ENCODE measurements at places on chromosomes 2 and 18.
A peak's percentile ranks its signal among the peaks of the same experiment; 100 is the strongest.

- peak; percentile 51 for DNase-seq
These were observed 35.8 kb upstream of the CACNB4 start for GRCh38 chr2:152134488-152135280.

DNA sequence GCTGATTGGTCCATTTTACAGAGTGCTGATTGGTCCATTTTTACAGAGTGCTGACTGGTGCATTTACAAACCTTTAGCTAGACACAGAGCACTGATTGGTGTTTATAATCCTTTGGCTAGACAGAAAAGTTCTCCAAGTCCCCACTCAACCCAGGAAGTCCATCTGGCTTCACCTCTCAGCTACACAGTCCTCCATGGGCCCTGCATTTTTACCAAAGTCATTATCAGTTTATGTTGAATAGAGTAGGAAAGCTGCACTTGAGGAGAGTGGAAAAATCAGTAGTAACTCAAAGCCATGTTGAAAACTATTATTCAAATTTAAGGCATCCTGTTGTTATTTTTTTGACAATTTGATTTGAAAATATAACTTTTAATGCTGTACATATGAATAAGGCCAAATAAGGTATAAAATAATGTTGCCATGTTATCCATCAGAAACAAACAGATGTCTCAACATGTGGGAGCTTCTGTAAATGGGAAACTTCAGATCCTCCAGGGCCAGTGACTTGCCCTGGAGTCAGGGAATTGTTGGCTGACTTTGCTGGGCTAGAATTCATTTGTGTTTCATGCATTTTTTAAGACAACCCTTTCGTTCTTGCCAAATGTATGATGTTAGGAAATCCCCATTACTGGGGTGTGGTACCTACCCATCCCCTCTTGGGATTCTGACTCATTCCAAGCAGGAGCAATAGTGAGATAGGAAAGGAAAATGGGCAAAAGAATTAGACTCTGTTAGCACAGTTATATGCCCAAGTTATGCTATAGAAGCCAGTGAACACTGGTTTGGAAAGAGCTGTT lies 37.8 kb upstream of the CCDC195 start:
- no peak for DNase-seq

GRCh38 chr18:75455249-75456198 lies 28.0 kb upstream of the SMIM21 start:
- no peak for DNase-seq

DNA sequence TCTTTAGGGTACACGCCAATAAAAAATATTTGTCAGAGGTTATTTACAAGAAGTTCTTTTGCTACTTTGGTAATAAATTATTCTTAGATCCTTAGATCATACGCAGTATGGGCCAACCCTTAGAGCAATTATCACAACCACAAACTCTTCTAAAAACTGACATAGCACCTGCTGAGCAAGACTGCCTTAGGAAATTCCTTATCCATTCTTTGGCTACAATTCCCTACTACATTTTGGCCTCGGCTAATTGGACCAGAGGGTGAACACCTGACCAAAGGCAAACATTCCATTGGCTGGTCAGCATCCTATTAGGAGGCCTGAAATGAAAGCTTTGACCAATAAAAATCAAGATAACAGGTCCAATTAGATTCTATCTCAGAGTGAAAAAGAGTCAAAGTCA lies 147.6 kb upstream of the CCDC68 start:
- DNase-seq: no peak

- no peak for DNase-seq
These were observed 828.4 kb upstream of the CHAC2 start for GRCh38 chr2:52939250-52939649.

- DNase-seq: no peak
These were observed 686.0 kb downstream of the NRXN1 start for GRCh38 chr2:50345701-50346591.

GRCh38 chr2:72920318-72921087 lies 3.2 kb downstream of the EMX1 start:
- peak; percentile 23 for DNase-seq

DNA sequence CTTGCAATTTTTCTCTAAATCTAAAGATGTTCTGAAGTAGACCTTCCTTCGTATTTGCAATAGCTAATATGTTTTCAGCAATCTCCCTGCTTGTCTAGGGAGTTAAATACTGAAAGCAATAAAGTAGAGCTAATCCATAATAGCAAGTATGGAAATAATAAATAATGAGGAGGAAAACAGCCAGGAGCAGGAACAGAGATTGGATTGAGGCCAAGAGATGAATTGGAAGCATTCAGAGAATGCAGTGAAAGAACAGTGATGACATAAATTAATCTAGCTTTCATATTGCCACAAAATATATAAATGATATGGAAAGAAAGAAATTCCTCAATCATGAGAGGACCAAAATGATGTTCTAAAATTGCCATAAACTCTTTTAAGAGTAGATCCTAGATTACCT lies 679.7 kb downstream of the METTL4 start:
- DNase-seq: no peak

- DNase-seq: no peak
These were observed at the start of gene MFSD2B for GRCh38 chr2:24009680-24010476. Gene MFSD2B, plus strand, starts transcription at chr2:24010085. Its CDS starts 12 bp downstream, at chr2:24010097.

GRCh38 chr2:33277002-33277426 lies 199.4 kb upstream of the RASGRP3 start:
- DNase-seq: no peak

GRCh38 chr18:60911504-60911903 lies 421.7 kb upstream of the CDH20 start:
- DNase-seq: no peak

GRCh38 chr18:31655354-31655753 lies 29.0 kb downstream of the B4GALT6 start:
- no peak for DNase-seq

- no peak for DNase-seq
These were observed 8.6 kb upstream of the ZNF407 start for GRCh38 chr18:74589021-74589420.

- DNase-seq: no peak
These were observed 413.6 kb upstream of the TCF4 start for GRCh38 chr18:56001576-56001975.

DNA sequence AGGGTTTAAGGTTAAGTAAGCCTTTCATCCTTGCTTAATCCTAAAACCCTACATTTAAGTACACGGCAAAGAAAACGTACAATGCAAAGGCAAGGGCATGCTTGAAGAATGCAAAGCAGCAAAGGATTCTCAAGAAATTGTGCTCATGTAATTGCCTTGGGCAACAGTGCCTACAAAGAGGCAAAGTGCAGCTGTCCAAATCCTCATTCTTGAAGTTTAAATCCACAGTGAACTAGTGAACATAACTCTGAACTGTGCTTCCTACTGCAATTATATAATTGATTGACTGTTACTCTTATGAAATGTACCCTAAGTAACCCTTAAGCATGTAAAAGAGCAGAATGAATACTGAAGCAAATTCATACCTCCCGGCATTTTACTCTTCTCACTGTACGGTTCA lies 85.4 kb downstream of the MAP3K20 start:
- DNase-seq: no peak

DNA sequence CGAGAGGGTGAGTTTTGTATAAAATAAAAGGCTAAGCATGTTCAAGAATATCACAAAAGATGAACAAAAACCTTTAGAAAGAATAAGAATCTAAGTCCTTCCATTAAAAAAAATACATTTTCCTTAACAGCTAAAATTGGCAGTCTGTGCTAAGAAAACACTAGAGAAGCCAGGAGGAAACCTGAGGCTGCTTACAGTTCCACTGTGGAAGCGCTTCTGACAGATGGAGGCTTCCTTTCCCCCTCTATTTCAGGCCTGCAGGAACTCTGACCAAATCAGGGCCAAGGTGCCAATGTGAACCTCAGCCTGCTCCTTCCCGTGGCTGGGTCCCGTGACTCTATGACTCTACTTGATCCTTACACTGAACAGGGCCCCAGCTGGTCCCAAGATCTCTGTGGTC lies 108.1 kb upstream of the ARHGAP28 start:
- no peak for DNase-seq

- no peak for DNase-seq
These were observed 146.4 kb downstream of the DAW1 start for GRCh38 chr2:228017784-228018183.

DNA sequence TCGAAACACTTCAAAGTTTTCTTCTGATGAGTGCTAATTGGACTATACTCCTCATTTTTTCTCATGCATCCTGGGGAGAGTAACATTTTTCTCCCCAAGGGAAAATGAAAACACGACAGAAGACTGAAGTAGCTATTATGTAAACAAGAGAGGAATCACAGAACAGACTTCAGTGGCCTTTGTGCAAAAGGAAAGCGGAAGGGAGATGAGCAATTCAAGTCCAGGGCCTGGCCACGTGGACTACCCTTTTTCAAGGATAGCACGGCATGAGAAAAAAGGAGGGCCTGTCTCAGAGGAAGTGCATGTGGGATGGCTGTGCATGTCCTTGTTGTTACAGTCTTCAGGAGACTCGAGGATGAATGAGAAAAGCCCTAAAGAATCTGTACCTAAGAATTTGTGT lies 43.8 kb upstream of the KCNE4 start:
- no peak for DNase-seq

GRCh38 chr18:66046032-66046602 lies 295.3 kb downstream of the CDH7 start:
- no peak for DNase-seq

DNA sequence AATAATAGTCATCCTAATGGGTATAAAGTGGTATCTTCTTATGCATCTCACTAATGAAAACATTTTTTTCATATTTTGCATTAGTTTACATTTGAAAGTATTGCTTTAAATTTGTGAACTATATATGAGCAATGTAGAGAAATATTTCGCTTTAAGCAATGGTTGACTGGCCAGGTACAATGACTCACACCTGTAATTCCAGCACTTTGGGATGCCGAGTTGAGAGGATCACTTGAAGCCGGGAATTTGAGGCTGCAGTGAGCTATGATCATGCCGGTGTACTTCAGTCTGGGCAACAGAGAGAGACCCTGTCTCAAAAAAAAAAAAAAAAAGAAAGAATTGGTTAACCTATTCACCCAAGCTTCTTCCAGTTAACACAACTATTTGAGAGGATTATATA lies 15.1 kb downstream of the ZCCHC2 start:
- DNase-seq: no peak

- DNase-seq: no peak
These were observed 175.2 kb downstream of the METTL4 start for GRCh38 chr18:2396162-2396505.

DNA sequence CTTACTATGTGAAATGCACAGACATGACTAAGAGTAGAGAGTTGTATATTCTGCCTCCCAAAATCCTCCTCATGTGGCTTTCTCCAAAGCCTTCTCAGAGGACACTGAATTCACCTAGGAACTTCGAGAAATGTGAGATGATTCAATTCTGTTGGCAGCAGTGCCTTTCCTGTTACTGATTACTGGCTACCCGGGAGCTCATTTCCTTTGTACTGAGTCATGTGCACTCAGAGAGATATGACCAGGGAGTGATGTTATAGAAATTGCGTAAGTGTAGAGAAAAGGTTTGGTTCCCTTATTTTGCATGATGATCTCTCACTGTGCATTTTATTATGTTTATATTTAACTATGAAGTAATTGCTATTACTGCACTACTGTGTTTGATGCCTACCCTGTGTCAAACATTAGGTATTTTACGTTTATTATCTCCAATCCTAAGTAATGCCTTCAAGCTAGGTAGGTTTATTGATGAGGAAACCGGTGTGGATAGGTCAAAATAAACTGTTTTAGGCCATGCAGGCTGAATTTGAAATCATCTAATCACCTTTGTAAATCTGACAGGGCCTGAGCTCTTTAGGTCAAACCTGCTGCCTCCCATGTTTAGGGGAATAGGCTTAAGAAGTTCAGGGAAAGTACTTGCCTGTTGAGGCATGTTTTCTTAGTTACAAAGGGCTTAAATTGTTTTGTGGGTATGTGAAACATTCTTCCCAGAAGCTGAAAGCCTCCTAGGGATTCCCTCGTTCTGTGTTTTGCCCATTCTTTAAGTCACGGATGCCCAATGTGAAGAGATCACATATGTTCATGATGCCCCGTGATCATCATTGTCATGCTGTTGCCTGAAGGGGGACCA lies 86.8 kb downstream of the FMNL2 start:
- DNase-seq: no peak

DNA sequence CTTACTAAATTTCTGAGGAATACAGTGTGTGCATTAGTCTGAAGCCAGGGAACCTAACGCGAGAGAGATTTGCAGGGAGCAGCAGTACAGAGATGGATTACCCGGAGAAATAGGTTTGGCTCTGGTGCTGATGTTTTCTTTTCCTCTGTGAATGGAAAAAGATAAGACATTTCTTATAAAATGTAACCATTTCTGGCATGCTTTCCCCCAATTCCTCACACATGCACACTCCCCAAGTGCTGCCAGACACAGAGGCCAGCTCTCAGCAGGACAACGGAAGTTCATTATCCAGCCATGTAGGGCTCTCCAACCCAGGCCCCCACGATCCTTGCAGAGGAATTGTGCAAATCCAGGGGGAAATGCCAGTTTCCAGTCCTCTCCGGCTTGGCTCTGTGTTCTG lies 224.5 kb upstream of the MGAT5 start:
- no peak for DNase-seq

DNA sequence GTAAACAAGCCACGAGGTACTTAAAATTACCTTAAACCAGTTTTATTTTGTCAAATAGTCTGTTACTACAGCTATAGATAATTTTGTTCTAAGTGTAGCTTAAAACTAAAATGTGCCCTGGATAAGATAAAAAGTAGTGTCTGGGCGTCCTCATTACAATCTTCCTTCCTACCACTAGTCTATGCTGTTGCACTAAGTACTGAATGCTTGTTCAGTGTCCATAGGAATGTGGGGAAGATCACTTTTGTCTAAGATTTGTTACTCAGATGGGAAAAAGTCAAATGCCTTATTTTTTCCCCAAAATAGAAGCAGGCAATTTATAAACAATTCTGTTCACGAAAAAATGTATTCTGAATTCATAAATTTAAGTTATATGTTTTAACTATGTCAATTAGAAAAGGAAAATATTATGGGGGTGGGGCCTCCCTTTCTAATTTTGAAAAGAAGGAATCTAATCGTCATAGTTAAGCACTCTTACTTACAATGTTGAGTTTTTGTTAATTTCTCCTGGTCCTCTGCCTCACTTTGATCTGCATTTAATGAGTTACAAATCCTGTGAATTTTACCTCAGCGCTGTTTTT lies 140.4 kb upstream of the VRK2 start:
- DNase-seq: no peak

Measured in activated CD4-positive, alpha-beta memory T cell treated with anti-CD3 and anti-CD28 coated beads, Interleukin-2, amount 10 ng/mL, durations not matched to agents 7 days and 5 days (primary cell).